ENCODE measurements at places on chromosomes 4 and X. TPM values are rescaled to one million over a fixed set of nuclear protein-coding genes. Genes with fewer than 3 reads are reported as not detected.
A peak's percentile ranks its signal among the peaks of the same experiment; 100 is the strongest.

- H3K4me3 ChIP-seq = no peak overlapping the region
- H3K27ac ChIP-seq = no peak overlapping the region
- no peak for DNase-seq
These were observed 6.5 kb upstream of the GJB1 start for GRCh38 chrX:71216485-71216884.

DNA sequence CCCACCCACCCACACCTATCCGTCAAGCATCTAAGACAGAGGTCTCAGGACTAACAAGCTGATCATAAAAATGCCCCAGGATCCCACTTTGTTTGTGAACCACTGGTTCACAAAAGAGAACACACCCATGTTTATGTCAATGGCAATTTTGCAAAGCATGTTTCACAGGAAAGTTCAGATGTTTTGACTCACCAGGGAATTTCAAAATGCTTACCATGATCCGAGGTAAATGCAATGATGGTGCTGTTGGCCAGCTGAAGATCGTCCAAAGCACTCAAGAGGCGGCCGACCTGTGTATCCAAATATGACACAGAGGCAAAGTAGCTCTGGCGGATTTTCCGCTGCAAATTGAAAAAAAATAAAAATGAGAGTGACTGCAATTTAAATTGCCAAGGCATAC, 15.0 kb downstream of the IDS start:
- no peaks in the 10 kb centered on the region for H3K4me1 ChIP-seq
- DNase-seq = peak; percentile 25
- no peaks in the 10 kb centered on the region for H3K27me3 ChIP-seq
- H3K36me3 ChIP-seq = peaks cover 29% of the 10 kb centered on the region
- no peak overlapping the region for H3K4me3 ChIP-seq

GRCh38 chr4:80876810-80877209, 153.7 kb upstream of the BMP3 start:
- no peaks in the 10 kb centered on the region for H3K36me3 ChIP-seq
- H3K4me1 ChIP-seq = no peaks in the 10 kb centered on the region
- no peak for DNase-seq
- H3K27me3 ChIP-seq = no peaks in the 10 kb centered on the region

GRCh38 chrX:71941776-71942175, 31.1 kb downstream of the NHSL2 start:
- H3K4me3 ChIP-seq = no peak overlapping the region
- H3K27me3 ChIP-seq = peaks cover 35% of the 10 kb centered on the region
- DNase-seq = peak; percentile 77
- H3K27ac ChIP-seq = 0 out of 2 replicates have a peak overlapping the region, but pooled peaks have one; percentile 13

- no peak overlapping the region for H3K27ac ChIP-seq
- H3K4me3 ChIP-seq = no peak overlapping the region
- peaks cover 10% of the 10 kb centered on the region for H3K4me1 ChIP-seq
- DNase-seq = peak; percentile 50
- H3K27me3 ChIP-seq = peaks cover 48% of the 10 kb centered on the region
- H3K36me3 ChIP-seq = peaks cover 10% of the 10 kb centered on the region
These were observed 17.4 kb downstream of the CCNG2 start for GRCh38 chr4:77174426-77174825.

- no peaks in the 10 kb centered on the region for H3K4me1 ChIP-seq
- H3K36me3 ChIP-seq = no peaks in the 10 kb centered on the region
- no peak for DNase-seq
- no peak overlapping the region for H3K4me3 ChIP-seq
- H3K27ac ChIP-seq = no peak overlapping the region
- peaks cover 19% of the 10 kb centered on the region for H3K27me3 ChIP-seq
These were observed 10.4 kb upstream of the NALF2 start for GRCh38 chrX:69493766-69494165.

GRCh38 chr4:59412739-59413138, 1787.4 kb upstream of the ADGRL3 start:
- no peaks in the 10 kb centered on the region for H3K27me3 ChIP-seq
- H3K4me1 ChIP-seq = no peaks in the 10 kb centered on the region
- H3K36me3 ChIP-seq = no peaks in the 10 kb centered on the region
- DNase-seq = no peak

DNA sequence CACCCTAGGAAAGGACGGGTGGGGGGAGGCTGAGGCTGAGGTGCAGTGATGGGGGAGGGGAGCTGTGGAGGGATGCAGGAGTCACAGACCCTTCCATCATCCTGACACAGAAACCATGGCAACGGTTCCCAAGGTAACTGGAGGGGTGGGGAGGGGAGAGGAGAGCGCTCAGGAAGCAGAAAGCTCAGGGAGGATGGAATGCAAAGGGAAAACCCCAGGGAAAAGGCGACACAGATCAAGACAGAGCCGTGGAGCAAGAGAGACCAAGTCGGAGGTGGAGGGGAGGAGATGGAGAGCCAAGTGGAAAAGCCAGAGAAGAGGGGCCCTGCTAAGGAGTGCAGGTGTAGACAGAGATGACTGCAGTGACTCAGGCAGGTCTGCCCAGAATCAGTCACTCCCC, 14.5 kb downstream of the L1CAM start:
- H3K27ac ChIP-seq = no peak overlapping the region
- DNase-seq = no peak
- H3K4me3 ChIP-seq = no peak overlapping the region
- H3K36me3 ChIP-seq = no peaks in the 10 kb centered on the region
- no peaks in the 10 kb centered on the region for H3K4me1 ChIP-seq
- peaks cover 16% of the 10 kb centered on the region for H3K27me3 ChIP-seq

DNA sequence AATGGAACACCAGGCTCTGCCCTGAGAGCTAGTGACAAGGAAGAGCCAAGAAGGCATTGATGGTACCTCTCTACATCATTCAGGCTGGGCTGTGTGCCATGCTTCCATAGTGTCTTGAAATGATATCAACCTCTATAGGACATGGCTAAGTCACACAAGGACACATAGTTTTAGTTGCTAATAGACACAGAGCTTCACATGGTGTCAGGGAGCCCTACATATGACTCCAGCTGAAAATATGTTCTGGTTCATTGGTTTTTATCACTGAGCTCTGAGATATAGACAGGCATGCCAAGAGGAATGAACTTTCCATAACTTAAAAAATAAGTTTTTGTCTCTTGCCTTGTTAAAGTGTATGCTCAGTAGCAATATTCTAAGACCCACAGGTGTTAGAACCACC, 72.1 kb upstream of the PRKG2 start:
- no peaks in the 10 kb centered on the region for H3K4me1 ChIP-seq
- no peaks in the 10 kb centered on the region for H3K36me3 ChIP-seq
- no peaks in the 10 kb centered on the region for H3K27me3 ChIP-seq

GRCh38 chr4:73194064-73194463, 64.5 kb downstream of the ANKRD17 start:
- H3K36me3 ChIP-seq = 0 out of 2 replicates have a peak, but pooled peaks cover 2% of the 10 kb centered on the region
- DNase-seq = peak; percentile 17
- H3K4me1 ChIP-seq = peaks cover 9% of the 10 kb centered on the region
- H3K27ac ChIP-seq = no peak overlapping the region

- no peaks in the 10 kb centered on the region for H3K36me3 ChIP-seq
- H3K27ac ChIP-seq = no peak overlapping the region
- H3K27me3 ChIP-seq = peaks cover 24% of the 10 kb centered on the region
These were observed 18.3 kb upstream of the DUSP9 start for GRCh38 chrX:153628665-153629064.

- no peaks in the 10 kb centered on the region for H3K4me1 ChIP-seq
- no peak for DNase-seq
- H3K27me3 ChIP-seq = peaks cover 3% of the 10 kb centered on the region
- no peak overlapping the region for H3K27ac ChIP-seq
These were observed 1.7 kb upstream of the CXCR3 start for GRCh38 chrX:71619986-71620385.

DNA sequence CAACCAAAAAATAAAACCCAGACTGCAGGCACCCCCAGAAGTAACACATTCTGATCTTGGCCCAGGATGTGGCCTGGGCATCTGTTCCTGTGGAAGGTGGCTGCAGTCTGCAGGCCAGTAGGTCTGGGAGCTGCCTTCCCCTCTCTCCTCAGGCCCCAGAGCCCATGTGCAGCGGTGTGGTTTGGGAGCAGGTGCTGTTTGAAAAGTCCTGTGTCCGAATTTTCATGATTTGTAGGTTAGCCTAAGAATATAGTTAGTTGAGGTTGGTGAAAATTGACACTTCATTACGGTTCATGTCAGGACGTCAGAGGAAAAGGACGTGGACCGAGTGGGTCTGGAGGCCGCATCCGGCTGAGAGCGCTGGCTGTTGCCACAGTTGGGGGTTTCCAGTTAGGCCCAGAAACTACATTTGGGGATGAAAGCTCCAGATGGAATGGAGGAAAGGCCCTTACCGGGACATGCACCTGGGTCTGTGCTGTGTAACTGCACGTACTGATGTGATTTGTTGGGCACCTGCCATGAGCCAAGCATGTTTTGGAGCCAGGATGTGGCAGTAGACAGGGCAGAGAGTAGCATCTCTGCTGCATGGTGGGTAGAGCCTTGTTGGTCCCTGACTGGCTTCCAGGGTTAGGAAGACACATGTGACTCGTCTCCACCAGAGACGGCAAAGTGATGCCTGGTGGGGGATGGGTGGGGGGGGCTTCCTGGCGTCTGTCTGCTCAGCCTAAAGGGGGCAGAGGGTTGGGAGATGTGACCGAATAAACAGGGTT, 21.7 kb upstream of the HGFAC start:
- H3K4me3 ChIP-seq = no peak overlapping the region
- no peaks in the 10 kb centered on the region for H3K27me3 ChIP-seq
- no peak for DNase-seq
- no peaks in the 10 kb centered on the region for H3K4me1 ChIP-seq
- no peak overlapping the region for H3K27ac ChIP-seq
- peaks cover 34% of the 10 kb centered on the region for H3K36me3 ChIP-seq

DNA sequence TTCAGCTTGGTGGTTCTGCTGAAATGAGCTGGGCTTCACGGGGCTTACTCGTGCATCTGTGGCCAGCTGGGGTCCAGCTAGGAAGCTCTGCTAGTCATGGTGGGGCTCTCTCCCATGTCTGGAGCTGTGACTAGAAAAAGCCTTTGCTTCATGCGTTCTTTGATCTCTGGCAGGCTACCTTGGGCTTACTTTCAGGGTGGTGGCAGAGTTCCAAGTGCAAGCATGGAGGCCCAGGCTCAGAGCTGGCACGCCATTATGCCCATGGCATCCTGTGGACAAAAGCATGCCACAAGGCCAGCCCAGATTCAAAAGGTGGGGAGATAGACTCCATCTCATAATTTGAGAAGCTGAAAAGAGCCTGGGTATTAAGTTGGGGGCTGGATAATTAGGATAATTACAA, 55.4 kb upstream of the GBA3 start:
- H3K36me3 ChIP-seq = no peaks in the 10 kb centered on the region
- H3K4me3 ChIP-seq = no peak overlapping the region
- no peak overlapping the region for H3K27ac ChIP-seq
- H3K4me1 ChIP-seq = no peaks in the 10 kb centered on the region

GRCh38 chrX:37405956-37406355, 56.8 kb downstream of the PRRG1 start:
- no peak overlapping the region for H3K27ac ChIP-seq
- H3K27me3 ChIP-seq = no peaks in the 10 kb centered on the region
- no peaks in the 10 kb centered on the region for H3K4me1 ChIP-seq
- DNase-seq = peak; percentile 70
- H3K4me3 ChIP-seq = no peak overlapping the region

DNA sequence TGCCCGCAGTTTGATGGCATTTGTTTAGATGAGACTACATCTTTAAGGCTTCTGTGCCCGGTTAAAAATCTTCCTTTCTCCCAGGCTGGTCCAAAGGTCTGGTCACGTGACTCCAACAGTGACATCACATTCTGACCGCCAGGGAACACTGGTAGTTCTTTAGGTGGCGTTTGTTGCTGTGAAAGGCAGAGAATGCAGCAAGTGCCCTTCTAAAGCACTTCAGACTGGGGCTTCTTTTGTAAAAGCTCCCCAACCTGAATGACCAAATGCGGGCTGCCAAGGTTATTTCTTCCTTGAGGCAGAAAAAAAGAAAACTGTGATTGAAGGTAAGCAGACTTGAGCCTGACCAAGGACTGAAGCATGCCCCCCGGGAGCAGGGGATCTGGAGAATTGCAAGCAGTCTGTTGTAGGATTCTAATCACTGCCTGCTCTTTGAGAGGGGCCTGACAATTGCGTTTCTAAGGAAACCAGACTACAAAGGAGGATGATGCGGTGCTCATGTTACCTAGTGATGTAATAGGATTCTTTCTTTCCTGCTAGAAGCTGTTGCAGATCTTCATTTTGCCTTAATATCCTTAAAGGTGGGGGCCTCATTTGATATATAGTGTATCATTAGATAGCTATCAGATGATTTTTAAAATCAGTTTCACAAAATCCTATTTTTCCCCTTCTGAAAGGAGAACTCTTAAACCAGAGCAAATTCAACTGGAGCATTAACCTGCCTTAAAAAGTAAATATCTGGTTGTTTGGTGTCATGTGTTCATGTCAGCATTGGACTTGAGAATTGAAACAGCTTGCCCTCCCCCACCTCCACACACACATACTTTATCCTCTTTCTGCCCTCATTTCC, 133.1 kb downstream of the AKAP4 start:
- H3K36me3 ChIP-seq = no peaks in the 10 kb centered on the region
- peak; percentile 47 for DNase-seq

DNA sequence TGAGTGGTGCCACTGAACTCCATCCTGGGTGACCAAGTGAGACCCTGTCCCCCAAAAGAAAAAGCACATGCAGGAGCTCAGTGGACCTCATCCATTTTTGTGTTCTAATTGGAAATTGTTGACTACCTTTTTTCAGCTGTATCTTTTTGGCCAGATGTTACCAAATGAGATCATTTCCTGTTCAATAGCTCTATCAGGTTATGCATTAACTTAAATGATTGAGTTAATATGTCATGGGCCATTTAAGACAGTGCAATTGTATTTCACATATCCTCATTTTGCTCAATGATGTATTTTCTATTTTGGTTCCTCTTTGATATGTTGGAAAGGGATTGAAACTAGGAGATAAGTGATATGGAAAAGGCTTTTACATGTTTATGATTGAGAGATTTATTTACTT, 26.2 kb upstream of the RHOH start:
- no peaks in the 10 kb centered on the region for H3K4me1 ChIP-seq
- no peak overlapping the region for H3K4me3 ChIP-seq
- H3K27ac ChIP-seq = no peak overlapping the region
- peaks cover 4% of the 10 kb centered on the region for H3K27me3 ChIP-seq
- no peak for DNase-seq

DNA sequence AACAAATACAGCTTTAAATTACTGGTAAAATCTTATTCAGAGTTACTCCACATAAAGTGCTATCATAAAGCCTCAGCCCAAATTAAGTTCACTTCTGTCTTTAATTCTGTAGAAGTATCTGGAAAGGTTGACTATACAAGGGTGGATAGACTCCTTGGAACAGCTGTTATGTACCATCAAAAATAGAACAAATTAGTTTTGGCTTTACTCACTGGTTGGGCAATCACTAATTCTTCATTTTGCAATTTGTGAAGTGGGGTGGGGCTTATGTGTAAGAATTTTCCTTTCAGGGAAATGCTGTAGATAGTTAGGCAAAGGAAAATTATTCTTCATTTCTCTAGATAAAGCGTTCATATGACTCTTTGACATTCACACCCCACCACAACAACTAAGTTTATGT, 7.8 kb downstream of the DIAPH2 start:
- H3K4me1 ChIP-seq = no peaks in the 10 kb centered on the region
- no peak overlapping the region for H3K27ac ChIP-seq
- H3K27me3 ChIP-seq = no peaks in the 10 kb centered on the region
- peak; percentile 10 for DNase-seq

GRCh38 chrX:1433646-1434357, 18.9 kb downstream of the ASMTL start:
- no peak for DNase-seq
- H3K4me1 ChIP-seq = no peaks in the 10 kb centered on the region
- peaks cover 30% of the 10 kb centered on the region for H3K36me3 ChIP-seq
- no peak overlapping the region for H3K4me3 ChIP-seq

The TRIM2 gene
- total RNA-seq = 52.2 TPM

The IL9R gene
- total RNA-seq = not detected

The PPP1R2C gene
- not detected for total RNA-seq

The SPARCL1 gene
- total RNA-seq = not detected

The FABP2 gene
- total RNA-seq = not detected

The GPR82 gene
- not detected for total RNA-seq

The SSX3 gene
- not detected for total RNA-seq

The MOB1B gene
- 5.7 TPM for total RNA-seq

The SRP72 gene
- total RNA-seq = 197 TPM

The USP51 gene
- total RNA-seq = 1.1 TPM
